ENCODE measurements at places on chromosomes 1 and 21. TPM values are rescaled to one million over a fixed set of nuclear protein-coding genes. Genes with fewer than 3 reads are reported as not detected.
A peak's percentile ranks its signal among the peaks of the same experiment; 100 is the strongest.

GRCh38 chr1:8211883-8212579 lies 105.9 kb upstream of the SLC45A1 start:
- no peaks in the 10 kb centered on the region for H3K36me3 ChIP-seq
- H3K27me3 ChIP-seq = no peaks in the 10 kb centered on the region
- H3K4me3 ChIP-seq = no peak overlapping the region

ZYG11A gene
- 1.8 TPM for total RNA-seq

L1TD1 gene
- total RNA-seq = under 0.01 TPM

S100A7A gene
- not detected for total RNA-seq

RNU1-2 gene
- under 0.01 TPM for total RNA-seq

DNA sequence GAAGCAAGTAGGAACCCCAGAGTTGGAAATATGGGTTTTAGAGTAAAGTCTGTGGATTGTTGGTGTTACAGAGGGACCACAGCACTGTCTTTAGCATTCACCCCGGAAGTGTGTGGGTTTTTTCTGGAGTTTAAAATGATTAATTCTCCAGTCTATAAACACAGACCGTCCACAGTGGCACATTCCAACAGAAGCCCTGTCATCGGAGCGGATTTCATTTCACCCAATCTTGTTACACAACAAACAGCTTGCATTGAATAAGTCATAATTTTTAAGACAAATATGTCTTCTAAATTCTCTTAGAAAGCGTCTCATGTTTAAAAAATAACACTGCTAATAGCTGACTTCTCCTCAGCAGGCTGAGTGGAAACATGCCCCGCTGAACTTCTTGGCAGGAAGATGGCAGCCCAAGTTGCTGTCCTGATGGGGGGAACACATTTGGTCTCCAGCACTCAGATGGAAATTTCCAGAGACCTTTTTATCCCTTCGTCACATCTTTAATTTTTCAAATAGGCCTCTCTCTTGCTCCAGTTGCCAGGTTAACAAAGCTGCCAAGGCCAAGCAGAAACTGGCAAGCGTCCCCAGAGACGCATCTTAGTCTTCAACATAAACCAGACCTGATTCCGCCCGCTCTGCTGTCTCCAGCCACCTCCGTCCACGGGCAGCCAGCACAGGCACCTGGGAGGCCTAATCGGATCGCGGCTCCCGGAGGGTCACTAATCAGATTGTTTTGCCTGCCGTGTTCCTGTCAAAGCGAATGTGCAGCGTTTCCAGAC lies 28.8 kb upstream of the SLC19A1 start:
- no peak overlapping the region for H3K27ac ChIP-seq
- H3K27me3 ChIP-seq = no peaks in the 10 kb centered on the region
- DNase-seq = no peak
- no peaks in the 10 kb centered on the region for H3K4me1 ChIP-seq
- no peaks in the 10 kb centered on the region for H3K36me3 ChIP-seq
- no peak overlapping the region for H3K4me3 ChIP-seq

SLC30A10 gene
- total RNA-seq = 90.9 TPM

- no peaks in the 10 kb centered on the region for H3K4me1 ChIP-seq
- no peak overlapping the region for H3K4me3 ChIP-seq
- no peaks in the 10 kb centered on the region for H3K36me3 ChIP-seq
Measured at GRCh38 chr1:75203415-75204277, 69.5 kb downstream of the LHX8 start.

GRCh38 chr1:210223226-210223904 lies 9.2 kb upstream of the SERTAD4 start:
- no peaks in the 10 kb centered on the region for H3K36me3 ChIP-seq
- no peak overlapping the region for H3K27ac ChIP-seq
- H3K4me3 ChIP-seq = no peak overlapping the region
- no peaks in the 10 kb centered on the region for H3K4me1 ChIP-seq
- peaks cover 3% of the 10 kb centered on the region for H3K27me3 ChIP-seq

GRCh38 chr1:8554956-8555534 lies 237.1 kb downstream of the SLC45A1 start:
- H3K4me3 ChIP-seq = no peak overlapping the region
- no peaks in the 10 kb centered on the region for H3K27me3 ChIP-seq
- DNase-seq = no peak
- H3K36me3 ChIP-seq = no peaks in the 10 kb centered on the region
- no peaks in the 10 kb centered on the region for H3K4me1 ChIP-seq
- no peak overlapping the region for H3K27ac ChIP-seq

GRCh38 chr1:239253032-239253431 lies 133.3 kb upstream of the CHRM3 start:
- H3K4me3 ChIP-seq = no peak overlapping the region
- H3K36me3 ChIP-seq = no peaks in the 10 kb centered on the region
- DNase-seq = no peak
- no peaks in the 10 kb centered on the region for H3K4me1 ChIP-seq

GRCh38 chr21:39022863-39023693 lies 160.2 kb downstream of the PSMG1 start:
- peak overlapping the region; percentile 35 for H3K27ac ChIP-seq
- no peaks in the 10 kb centered on the region for H3K36me3 ChIP-seq

VANGL2 gene
- total RNA-seq = 1.4 TPM

- H3K27me3 ChIP-seq = no peaks in the 10 kb centered on the region
- no peaks in the 10 kb centered on the region for H3K4me1 ChIP-seq
- no peaks in the 10 kb centered on the region for H3K36me3 ChIP-seq
- H3K27ac ChIP-seq = no peak overlapping the region
- H3K4me3 ChIP-seq = no peak overlapping the region
Measured at GRCh38 chr1:173301507-173301906, 94.4 kb upstream of the TNFSF4 start.

DNA sequence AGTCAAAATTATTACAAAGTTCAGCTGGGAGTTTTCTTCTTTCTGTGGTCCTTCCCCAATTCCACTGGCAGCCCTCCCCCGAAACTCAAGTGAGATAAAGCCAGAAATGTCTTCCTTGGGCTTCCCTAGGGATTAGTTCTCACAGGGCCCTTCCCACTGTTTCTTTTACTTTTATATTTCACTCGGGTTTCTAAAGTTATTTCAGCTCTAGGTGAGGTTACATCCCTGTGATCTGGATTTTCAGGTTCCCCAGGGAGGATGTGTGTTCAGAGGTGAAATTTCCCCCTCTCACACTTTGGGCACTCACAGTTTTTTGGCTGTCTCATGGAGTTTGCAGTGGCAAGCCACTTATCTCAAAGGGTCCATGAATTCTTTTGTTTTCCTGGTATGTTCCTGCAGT lies 77.3 kb downstream of the DRAM2 start:
- no peak overlapping the region for H3K4me3 ChIP-seq
- DNase-seq = no peak
- H3K27ac ChIP-seq = no peak overlapping the region
- no peaks in the 10 kb centered on the region for H3K36me3 ChIP-seq

GRCh38 chr21:38982096-38982495 lies 176.4 kb downstream of the ETS2 start:
- no peaks in the 10 kb centered on the region for H3K4me1 ChIP-seq
- no peaks in the 10 kb centered on the region for H3K36me3 ChIP-seq
- no peak overlapping the region for H3K27ac ChIP-seq
- DNase-seq = no peak
- no peaks in the 10 kb centered on the region for H3K27me3 ChIP-seq
- H3K4me3 ChIP-seq = no peak overlapping the region

DNA sequence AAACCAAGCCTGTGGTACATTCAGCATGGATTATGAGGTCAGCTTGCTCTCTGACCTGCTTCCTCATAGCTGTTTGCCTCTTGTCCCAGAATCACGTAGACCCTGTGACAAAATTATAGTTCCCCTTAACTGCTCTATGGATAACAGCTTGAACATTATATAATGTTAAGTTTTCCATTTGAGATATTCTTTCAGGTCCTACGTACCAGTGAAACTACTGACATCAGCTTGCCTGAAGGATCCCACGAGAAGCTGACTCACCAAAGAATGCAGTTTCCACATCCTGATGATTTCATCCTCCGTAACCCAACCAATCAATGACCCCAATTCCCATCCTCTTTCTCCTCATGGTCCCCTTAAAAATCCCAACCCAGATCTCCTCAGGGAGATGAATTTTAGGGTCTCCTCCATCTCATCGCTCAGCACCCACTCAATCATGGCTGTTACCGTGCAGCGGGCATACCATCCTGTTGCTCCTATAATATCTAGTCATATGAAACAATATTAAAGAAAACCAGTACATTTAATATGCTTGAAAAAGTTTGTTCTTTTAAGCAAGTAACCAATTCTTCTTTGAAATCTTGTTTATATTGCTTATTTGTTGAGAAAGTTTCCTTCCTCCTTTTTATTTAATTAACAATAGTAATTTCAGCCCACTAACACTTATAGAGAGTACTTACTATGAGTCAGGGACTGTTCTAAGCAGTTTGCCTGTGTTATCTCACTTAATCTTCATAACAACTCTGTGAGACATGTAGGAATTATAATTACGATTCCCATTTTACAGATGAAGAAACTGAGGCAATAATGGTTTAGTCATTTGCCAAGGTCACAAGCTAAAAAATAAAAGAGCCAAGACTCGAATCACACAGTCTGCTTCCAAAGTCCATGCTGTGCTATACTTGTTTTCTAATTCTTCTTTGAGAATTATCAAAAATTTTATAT lies 27.4 kb downstream of the CHML start:
- no peak for DNase-seq
- peaks cover 37% of the 10 kb centered on the region for H3K4me1 ChIP-seq
- H3K4me3 ChIP-seq = no peak overlapping the region
- no peak overlapping the region for H3K27ac ChIP-seq
- no peaks in the 10 kb centered on the region for H3K36me3 ChIP-seq

DNA sequence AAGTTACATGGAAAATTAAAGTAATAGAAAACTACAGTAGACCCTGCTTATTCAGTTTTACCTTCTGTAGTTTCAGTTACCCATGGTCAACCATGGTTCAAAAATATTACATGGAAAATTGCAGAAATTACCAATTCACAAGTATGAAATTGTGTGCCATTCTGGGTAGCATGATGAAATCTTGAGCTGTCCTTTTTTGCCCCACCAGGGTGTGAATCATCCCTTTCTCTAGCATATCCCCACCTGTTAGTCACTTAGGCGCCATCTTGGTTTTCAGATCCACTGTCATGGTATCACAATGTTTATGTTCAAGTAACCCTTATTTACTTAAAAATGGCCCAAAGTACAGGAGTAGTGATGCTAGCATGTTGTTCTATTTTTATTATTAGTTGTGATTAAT lies 3.5 kb upstream of the LRIF1 start:
- no peak overlapping the region for H3K27ac ChIP-seq
- H3K36me3 ChIP-seq = no peaks in the 10 kb centered on the region
- no peaks in the 10 kb centered on the region for H3K4me1 ChIP-seq
- peaks cover 15% of the 10 kb centered on the region for H3K27me3 ChIP-seq

DNA sequence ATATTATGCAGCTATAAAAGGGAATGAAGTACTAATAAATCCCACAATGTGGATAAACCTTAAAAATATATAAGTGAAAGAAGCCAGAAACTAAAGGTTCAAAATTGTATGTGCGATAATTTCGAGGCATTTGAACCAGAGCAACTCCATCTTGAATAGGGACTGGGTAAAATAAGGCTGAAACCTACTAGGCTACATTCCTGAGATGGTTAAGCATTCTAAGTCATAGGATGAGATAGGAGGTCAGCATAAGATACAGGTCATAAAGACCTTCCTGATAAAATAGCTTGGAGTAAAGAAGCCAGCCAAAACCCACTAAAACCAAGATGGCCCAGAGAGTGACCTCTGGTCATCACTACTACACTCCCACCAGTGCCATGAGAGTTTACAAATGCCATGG lies 103.1 kb downstream of the SLC16A1 start:
- no peaks in the 10 kb centered on the region for H3K36me3 ChIP-seq
- H3K4me1 ChIP-seq = peaks cover 17% of the 10 kb centered on the region
- peaks cover 3% of the 10 kb centered on the region for H3K27me3 ChIP-seq
- no peak overlapping the region for H3K27ac ChIP-seq

DNA sequence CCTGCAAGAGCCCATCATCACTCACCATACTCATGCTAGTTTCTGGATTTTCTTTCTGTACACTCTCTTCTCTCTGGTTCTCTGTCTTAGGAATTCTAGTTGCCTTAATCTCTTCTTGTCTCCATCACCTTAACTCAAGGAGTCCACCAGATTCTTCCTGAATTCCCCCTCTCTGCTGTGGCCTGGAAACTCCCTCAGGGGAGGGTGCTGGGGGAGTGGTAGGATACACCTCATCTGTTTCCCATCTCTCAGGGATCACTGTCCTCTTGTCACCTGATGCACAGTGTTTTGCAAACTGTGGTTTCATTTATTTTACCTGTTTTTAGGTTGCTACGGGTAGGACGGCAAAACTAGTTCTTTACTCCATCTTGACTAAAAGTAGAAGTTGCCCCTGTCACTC lies 6.6 kb upstream of the GNG12 start:
- no peaks in the 10 kb centered on the region for H3K36me3 ChIP-seq
- no peaks in the 10 kb centered on the region for H3K4me1 ChIP-seq
- no peak overlapping the region for H3K4me3 ChIP-seq
- H3K27ac ChIP-seq = no peak overlapping the region
- no peak for DNase-seq
- no peaks in the 10 kb centered on the region for H3K27me3 ChIP-seq

GJC2 gene
- total RNA-seq = 0.25 TPM

NBPF20 gene
- 0.98 TPM for total RNA-seq

DNA sequence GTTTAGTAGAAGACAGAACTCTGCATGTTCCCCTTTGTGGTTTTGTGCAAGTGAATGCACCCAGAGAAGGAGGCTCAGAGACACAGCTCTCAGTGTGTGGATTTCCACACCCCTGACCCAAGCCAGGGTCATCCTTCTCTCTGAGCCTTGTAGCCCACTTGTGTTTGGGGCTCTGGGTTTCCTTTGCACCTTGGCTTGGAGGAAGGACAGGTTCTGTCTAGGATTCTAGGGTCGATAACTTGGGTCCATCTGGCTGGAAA lies 27.2 kb downstream of the MYOG start:
- no peak overlapping the region for H3K4me3 ChIP-seq
- H3K27me3 ChIP-seq = no peaks in the 10 kb centered on the region
- H3K27ac ChIP-seq = no peak overlapping the region
- no peak for DNase-seq

CRB1 gene
- total RNA-seq = not detected

PDE9A gene
- total RNA-seq = 3.4 TPM

DNA sequence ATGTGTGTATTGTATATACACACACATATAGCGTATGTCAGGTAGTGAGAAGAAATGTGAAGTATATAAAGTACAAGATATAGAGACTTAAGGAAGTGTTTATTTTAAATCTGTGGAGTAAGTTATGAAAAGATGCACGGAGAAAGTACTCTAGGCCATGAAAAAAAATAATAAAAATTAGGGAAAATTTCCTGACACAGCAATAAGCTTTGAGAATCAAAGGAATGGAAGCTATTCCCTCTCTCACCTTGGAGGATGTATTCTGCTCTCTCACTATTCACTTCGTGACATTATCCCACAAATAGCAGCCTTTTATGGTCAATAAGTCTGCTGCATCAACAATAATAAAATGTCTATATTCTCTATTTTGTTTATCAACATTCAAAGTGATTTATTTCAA lies 700.4 kb upstream of the RGS18 start:
- H3K4me3 ChIP-seq = no peak overlapping the region
- H3K27ac ChIP-seq = no peak overlapping the region
- no peaks in the 10 kb centered on the region for H3K27me3 ChIP-seq
